ENCODE measurements at places on chromosomes 1 and 21. TPM values are rescaled to one million over a fixed set of nuclear protein-coding genes. Genes with fewer than 3 reads are reported as not detected.

LCE1A gene
- total RNA-seq, result not detected

GPATCH4 gene
- total RNA-seq, result 16.4 TPM

CLCA1 gene
- not detected for total RNA-seq

HOOK1 gene
- total RNA-seq, result 0.31 TPM

RNU1-1 gene
- 1,438 TPM for total RNA-seq

CCDC27 gene
- total RNA-seq, result not detected

HSD3B2 gene
- not detected for total RNA-seq

PGM1 gene
- total RNA-seq, result 96.9 TPM

THEMIS2 gene
- 3.9 TPM for total RNA-seq

RYR2 gene
- total RNA-seq, result 0.12 TPM

OR2M3 gene
- not detected for total RNA-seq

All from chondrocyte (in vitro differentiated cells).